ENCODE measurements at places on chromosomes 3 and 15.

GRCh38 chr15:46766021-46766420 lies 951.3 kb upstream of the SEMA6D start:
- no peak for DNase-seq

- DNase-seq = no peak
Measured at GRCh38 chr15:87033056-87033455, 953.4 kb downstream of the AGBL1 start.

DNA sequence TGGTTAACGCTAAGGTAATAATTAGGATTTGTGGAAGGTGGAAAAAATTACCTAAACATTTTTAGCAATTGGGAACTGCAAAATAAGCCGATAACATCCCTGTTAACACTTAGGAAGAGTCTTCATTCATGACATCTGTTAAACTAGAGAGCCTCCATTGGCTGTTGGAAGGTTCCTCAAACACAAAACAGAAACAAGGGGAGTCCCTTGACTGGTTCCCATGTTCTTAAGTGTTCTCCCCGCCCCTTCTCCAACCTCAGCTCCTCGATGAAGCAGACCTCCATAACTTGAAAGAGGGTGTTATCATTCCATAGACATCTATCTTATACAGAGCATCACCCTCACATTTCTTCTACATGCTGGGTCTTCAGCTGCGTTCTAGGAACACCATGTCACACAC lies 2.5 kb downstream of the SLC22A13 start:
- no peak for DNase-seq

- no peak for DNase-seq
Measured at GRCh38 chr3:160127308-160127707, 97.9 kb upstream of the C3orf80 start.

- no peak for DNase-seq
Measured at GRCh38 chr3:23734481-23734880, 71.3 kb upstream of the UBE2E1 start.

- DNase-seq = no peak
Measured at GRCh38 chr3:114718898-114719210, 425.0 kb downstream of the TIGIT start.

DNA sequence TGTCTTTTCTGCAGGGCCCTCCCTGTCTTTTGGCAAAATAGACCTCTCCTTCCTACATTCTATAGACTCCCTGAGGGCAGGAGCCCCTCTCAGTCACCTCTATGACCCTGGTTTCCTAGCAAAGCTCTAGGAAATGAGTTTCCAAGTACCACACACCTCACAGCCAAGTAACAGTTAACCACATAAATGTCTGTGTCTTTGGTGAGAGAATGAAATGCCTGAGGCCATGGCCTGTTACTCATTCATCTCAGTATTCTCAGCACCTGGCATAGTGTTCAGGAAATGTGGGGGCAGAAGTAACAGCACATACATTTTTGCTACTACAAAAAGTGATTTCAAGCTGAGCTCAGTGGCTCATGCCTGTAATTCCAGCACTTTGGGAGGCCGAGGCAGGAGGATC lies 21.0 kb downstream of the RFT1 start:
- no peak for DNase-seq

GRCh38 chr3:98890965-98891910 lies 10.3 kb downstream of the DCBLD2 start:
- no peak for DNase-seq

DNA sequence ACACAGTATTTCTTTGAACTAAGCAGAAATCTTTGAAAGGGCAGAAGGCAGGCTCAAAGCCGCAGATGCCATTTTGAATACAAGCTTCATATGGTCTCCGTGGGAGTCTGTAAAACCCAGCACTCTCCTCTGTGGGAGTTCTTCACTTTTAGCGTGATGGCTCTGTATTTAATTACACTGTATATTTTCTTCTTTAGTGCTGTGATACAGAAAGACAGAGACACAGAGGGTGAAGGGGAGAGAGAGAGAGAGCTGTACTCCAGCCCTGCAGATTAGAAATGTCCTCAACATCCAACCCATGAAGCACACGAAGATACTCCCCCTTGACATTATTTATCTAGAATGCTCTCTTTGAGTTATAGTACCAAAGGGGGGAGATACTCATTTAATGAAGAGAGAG lies 752.6 kb upstream of the NR2F2 start:
- DNase-seq = no peak

DNA sequence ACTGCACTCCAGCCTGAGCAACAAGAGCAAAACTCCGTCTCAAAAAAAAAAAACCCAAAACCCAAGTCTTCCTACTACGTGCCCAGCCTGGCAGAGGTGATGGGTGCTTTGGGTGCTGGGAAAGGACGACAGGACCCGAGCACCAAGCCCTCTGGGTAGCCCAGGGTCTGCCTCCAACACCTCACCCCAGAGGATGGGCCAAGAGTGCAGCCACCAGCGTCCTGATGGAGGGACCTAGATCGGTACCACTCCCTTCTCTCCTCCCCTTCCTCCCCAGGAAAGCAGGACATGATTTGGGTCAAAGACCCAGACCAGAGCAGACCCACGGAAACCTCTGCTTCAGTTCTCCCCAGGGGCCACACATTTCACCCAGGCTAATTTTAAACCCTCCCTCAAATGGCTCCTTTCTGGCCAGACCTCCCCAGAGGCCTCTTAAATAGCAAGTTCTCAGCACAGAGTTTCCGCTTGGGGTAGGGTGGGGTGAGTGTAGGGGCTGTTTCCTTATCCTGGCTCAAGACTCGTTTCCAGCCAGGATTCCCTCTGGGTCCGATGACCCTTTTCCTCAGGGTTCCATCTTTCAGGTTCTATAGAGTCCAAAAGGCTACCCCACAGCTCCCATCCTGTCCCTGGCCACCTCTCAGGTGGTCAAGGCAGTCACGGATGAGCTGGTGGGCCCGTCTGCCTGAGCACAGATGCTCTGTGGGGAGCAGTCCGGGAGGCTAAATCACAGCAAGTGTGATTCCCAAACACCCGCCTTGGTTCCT lies 20.5 kb downstream of the RBPMS2 start:
- no peak for DNase-seq

DNA sequence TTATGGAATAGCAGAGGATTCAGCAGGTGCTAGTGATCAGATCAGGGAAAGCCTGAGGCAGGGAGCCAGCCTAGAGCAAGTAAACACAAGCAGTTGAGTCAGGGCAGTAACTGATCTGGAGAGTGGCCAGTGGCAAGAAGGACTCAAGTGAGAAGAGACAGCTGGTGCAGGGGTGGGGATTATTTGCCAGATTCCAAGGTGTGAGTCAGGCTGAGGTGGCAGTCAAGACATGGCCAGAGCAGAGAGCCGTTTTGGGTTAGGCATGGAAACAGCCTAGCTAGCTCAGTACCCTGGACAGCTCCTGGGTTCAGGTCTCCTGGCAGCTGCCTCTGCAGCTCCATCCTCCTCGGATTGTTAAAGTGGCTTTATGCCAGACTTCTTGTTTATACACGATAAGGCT lies 281.9 kb upstream of the ONECUT1 start:
- peak; percentile 87 for DNase-seq

GRCh38 chr3:4731543-4732111 lies 238.5 kb downstream of the ITPR1 start:
- DNase-seq = no peak

- no peak for DNase-seq
Measured at GRCh38 chr3:141411251-141411771, 43.0 kb downstream of the ZBTB38 start.

DNA sequence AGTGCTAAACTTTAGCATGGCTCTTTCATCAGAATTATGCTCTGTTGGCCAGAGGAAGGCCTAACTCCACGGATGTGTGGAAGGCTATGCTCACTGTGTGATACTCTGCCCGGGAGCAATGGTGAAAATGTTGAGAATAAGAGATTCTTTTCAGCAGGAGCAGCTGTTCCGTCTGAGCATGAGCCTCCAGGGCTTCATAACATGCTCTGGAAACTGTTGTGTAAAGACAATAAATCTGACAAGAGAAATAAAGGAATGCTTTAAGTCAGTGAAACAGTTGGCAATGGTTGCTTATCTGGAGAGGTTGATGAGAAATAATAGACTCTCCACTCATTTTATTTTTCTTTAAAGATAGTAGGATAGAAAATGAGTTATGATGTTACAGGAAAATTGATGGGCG lies 269.8 kb downstream of the DIPK2A start:
- no peak for DNase-seq

- DNase-seq = peak; percentile 21
Measured at GRCh38 chr3:42031808-42032480, 59.2 kb upstream of the TRAK1 start.

DNA sequence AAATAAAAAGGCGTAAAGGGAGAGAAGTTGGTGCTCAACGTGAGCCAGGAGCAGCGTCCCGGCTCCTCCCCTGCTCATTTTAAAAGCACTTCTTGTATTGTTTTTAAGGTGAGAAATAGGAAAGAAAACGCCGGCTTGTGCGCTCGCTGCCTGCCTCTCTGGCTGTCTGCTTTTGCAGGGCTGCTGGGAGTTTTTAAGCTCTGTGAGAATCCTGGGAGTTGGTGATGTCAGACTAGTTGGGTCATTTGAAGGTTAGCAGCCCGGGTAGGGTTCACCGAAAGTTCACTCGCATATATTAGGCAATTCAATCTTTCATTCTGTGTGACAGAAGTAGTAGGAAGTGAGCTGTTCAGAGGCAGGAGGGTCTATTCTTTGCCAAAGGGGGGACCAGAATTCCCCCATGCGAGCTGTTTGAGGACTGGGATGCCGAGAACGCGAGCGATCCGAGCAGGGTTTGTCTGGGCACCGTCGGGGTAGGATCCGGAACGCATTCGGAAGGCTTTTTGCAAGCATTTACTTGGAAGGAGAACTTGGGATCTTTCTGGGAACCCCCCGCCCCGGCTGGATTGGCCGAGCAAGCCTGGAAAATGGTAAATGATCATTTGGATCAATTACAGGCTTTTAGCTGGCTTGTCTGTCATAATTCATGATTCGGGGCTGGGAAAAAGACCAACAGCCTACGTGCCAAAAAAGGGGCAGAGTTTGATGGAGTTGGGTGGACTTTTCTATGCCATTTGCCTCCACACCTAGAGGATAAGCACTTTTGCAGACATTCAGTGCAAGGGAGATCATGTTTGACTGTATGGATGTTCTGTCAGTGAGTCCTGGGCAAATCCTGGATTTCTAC lies at the start of gene RARB:
Gene RARB (plus strand): TSS at position 322 of the 847 bp plus-strand sequence. CDS start 469 bp downstream, at position 791.
- peak; percentile 86 for DNase-seq

DNA sequence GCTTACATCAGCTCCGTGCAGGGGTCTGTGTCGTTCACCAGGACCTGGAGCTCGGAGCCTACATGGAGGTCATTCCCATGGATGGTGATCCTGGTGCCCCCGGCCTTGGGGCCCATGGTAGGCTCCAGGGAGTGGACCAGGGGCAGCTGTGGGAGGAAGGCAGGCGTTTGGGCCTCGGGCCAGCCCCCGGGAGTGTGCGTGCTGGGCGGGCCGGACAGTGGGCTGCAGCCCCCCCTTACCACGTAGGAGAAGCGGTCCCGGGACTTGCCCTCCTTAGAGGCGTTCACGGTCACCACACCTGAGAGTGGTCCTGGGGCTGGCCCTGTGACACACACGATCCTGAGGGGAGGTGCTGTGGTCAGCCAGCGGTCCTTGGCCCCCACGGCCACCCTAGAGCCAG lies 29.6 kb downstream of the H1-8 start:
- no peak for DNase-seq

- no peak for DNase-seq
Measured at GRCh38 chr15:69593981-69594966, 141.7 kb downstream of the RPLP1 start.

DNA sequence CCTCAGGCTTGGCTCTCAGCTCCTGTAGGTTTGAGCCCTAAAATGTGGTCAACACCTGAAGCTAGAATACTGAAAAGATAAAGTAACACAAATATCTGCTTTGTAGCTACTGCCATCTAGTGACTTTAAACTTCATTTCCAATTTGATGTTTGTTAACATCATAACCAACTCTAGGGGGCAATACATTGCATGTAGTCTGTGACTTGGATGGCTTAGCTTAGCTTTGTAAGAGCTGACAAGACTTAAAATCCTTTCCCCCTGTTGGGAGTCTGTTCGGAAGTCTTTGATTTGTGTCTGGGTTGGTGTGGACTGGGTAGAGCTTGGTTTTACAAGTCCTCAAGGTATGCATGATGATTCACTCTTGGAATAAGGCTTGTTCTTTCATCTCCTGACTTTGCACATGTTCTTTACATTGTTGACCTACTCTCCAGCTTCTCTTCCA lies 51.7 kb downstream of the SCN11A start:
- peak; percentile 66 for DNase-seq

DNA sequence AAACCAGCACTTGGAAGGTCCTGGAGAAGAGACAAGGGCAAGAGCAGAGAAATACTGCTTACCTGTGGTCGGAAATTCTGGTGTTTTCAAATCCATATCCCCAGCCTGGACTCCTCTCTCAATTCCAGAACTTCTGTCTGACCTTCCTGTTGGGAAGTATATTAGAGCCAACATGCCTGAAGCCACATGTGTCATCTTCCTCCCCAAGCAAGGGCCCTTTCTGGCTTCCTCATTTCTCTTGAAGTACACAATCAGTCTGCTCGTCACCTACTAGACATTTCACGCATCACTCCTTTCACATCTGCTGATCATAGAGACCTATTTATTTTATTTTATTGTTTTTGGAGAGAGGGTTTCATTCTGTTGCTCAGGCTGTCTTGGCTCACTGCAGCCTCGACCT lies 8.4 kb downstream of the PARP14 start:
- DNase-seq = no peak

- no peak for DNase-seq
Measured at GRCh38 chr3:149186721-149187120, 34.9 kb downstream of the CP start.

DNA sequence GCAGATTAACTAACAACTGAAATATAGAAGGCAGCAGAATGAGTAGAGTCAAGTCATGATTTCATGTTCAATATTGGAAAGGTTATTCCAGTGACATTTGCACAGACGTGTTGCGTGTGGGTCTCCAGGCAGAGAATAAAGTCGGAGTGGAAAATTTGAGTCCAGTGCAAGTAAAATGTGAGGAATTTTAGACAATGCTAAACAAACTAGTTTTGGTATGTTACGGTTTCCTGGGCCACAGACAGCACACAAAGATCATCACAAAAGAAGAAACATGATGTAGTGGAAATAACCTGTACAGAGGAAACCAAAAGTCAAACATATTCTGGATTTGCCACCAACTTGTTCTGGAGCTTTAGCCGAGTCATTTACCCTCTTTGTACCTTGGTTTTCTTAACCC lies 367 bp downstream of the OR4F6 start:
- no peak for DNase-seq

DNA sequence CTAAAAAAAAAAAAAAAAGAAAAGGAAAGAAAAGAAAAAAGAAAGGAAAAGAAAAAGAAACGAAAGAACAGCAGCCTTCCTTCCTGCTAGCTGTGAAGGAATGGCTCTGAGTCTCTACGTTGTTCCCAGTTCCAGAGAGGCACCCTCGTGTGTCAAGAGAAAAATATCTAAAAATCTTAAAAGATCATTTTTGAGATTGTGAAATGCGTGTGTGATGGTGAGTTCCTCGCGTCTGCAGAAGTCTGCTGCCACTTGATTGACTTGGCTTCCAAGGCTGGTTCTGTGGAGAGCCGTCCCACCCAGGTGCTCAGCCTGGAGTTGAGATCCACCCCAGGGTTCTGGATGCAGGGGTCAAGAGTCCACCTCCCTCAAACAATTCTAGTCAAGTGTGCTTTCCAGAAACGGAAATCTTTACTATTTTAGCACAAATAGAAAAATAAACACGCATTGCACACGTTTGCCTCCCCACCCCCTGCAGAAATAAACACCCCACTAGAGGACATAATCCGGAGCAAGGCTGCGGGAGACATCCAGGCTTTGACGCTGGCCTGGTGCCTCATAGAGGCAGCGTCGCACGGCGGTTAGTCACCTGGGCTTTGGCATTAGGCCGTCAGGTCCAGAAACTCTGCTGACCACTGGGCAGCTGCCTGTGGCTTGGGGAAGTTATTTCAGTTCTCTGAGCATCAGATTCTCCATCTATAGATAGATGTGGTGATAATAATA lies 265.4 kb downstream of the FAM43A start:
- DNase-seq = no peak

GRCh38 chr3:151410891-151411559 lies 26.5 kb upstream of the P2RY12 start:
- DNase-seq = no peak
